ENCODE measurements at places on chromosomes 11 and 22.

GRCh38 chr11:94558468-94558867 is 8.7 kb upstream of the PIWIL4 start:
- DNase-seq, result no peak

DNA sequence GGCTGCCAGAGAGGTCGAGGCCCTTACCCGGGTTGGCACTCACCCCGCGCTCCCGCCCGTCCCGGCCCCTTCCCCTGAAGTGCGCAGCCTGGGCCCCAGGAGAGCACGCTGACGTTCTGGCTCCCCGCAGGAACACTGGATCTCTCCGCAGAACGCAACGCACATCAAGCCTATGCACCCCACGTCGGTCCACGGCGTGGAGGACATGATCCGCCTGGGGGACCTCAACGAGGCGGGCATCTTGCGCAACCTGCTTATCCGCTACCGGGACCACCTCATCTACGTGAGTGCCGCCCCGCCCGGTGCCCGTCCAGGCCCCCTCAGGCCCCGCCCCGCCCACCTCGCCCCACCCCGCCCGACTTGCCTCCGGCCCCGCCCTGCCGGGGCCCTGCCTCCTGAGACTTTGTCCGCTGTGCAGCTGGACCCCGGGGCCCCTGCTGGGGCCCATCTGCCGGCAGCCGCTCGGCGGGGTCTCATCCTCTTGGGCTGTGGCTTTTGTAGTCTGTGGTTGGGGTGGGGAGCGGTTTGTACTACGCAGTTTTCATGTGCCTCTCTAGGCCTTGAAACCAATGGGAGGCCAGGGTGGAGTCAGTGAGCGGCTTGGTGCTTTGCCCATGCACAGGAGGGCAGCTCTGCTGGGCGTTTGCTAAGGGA is 19.7 kb downstream of the MYO7A start:
- DNase-seq, result no peak

GRCh38 chr11:66842501-66842895 is 743 bp upstream of the RCE1 start:
- DNase-seq, result no peak

GRCh38 chr11:19605520-19606371 is 106.9 kb upstream of the NAV2 start:
- no peak for DNase-seq

DNA sequence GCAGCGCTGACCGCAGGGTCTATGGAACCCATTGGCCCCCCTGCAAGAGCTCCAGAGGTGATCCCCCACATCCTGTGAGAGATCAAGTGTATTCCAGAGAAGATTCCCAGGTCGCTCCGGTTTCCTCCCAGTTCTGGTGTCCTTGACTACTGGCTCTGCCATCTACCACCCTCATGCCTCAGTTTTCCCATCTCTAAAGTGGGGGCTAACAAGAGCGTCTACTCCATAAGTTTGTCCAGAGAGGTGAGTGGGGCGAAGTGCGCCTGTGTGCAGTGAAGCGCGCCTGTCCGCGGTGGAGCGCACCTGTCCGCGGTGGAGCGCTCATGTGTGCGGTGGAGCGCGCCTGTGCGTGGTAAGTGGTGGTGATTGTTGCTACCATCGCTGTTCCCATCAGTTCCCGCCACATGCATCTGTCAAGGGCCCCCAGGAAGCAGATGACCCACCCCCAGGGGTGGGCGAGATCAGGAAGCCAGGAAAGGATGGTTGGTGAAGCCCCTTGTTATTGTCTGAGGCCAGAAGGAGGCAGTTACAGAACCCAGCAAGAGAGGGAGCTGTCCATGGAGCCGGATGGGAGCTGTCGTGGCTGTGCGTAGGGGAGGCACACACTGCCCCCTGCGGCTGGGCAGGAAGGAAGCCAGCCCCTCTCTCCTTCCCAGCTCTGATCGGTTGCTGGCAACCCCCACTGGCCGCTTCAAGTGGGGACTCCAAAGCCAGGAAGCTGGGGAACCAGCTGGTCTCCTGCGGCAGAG is 73.2 kb upstream of the FGF3 start:
- no peak for DNase-seq
